NCI-H1417 (cell line): ENCODE measurements at places on chromosomes 7 and 10.

- DNase-seq = no peak
These were observed 68.1 kb upstream of the CDK6 start for GRCh38 chr7:92904244-92905131.

GRCh38 chr7:20194343-20194995 is 22.7 kb downstream of the MACC1 start:
- DNase-seq = no peak

DNA sequence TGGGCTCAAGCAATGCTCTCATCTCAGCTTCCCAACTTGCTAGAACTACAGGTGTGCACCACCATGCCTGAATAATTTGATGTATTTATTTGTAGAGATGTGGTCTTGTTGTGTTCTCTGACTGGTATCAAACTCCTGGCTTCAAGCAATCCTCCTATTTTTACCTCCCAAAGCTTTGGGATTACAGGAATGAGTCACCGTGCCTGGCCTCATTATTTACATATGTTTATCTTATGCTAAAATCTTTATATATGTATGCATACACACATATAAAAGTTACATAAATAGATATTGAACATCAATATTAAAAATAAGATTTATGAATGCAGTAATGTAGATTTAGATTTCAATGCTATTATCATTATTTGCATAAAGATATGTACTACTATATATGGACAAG is 1634.5 kb upstream of the LRRTM3 start:
- DNase-seq = no peak

DNA sequence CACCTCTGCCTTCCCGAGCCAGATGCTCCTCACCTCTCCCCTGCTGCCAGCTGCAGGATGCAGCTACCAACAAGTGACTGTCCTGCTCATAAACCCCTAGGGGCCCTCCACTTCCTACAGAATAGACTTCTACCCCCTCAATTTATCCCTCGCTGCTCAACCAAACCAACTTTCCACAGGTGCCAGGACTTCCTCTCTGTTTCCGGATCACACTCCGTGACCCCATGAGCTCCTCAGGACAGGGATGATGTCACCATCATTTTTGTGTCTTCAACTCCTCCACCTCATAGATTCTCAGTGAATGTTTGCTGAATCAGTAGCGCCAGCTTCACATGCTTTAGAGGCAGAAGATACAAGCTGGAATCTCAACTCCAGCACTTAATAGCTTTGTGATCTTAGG is 25.8 kb upstream of the ADRB1 start:
- DNase-seq = no peak

DNA sequence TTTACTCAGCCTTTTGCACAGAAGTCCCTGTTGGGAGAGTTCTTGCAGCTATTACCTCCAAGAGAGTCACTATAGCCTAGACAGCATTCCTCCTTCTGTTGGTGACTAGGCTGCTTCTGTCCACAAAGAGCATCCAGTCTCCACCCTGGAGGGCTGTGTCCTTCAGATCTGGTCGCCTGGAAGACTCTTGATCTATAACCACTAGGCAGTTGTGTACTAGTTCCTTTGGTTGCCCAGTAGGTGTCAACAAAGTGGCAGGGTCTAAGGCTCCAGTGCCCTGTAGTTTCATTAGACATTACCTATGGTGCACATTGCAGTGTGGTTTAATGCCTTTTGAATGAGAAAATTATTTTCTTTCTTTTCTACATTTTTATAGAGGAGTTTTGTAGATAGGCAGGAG is 11.3 kb upstream of the AKR1C2 start:
- DNase-seq = no peak

- no peak for DNase-seq
These were observed 72.4 kb upstream of the C1GALT1 start for GRCh38 chr7:7109934-7110333.

GRCh38 chr10:61835069-61835945 is 66.2 kb upstream of the ARID5B start:
- no peak for DNase-seq

GRCh38 chr7:4603843-4604231 is 78.3 kb upstream of the FOXK1 start:
- no peak for DNase-seq

DNA sequence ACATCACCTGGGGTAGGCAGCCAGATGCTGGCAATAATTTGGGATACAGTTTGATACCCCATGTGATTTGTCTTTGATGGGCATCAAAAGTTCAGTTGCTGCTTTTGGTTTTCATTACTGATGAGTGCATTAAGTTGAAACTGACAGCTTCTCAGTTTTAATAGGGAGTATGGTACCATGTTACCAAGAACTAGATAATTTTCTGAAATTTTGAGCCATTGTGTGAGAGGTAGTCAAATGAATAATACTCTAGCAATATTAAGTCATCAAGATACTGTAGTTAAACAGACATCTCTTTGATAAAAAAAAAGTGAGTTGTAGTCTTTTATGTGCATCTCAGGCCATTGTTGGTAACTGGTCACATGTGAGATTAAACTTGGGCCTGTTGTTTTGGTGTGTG is 71.5 kb downstream of the ST7 start:
- DNase-seq = no peak

GRCh38 chr10:6395606-6396005 is 184.5 kb downstream of the PRKCQ start:
- DNase-seq = no peak

DNA sequence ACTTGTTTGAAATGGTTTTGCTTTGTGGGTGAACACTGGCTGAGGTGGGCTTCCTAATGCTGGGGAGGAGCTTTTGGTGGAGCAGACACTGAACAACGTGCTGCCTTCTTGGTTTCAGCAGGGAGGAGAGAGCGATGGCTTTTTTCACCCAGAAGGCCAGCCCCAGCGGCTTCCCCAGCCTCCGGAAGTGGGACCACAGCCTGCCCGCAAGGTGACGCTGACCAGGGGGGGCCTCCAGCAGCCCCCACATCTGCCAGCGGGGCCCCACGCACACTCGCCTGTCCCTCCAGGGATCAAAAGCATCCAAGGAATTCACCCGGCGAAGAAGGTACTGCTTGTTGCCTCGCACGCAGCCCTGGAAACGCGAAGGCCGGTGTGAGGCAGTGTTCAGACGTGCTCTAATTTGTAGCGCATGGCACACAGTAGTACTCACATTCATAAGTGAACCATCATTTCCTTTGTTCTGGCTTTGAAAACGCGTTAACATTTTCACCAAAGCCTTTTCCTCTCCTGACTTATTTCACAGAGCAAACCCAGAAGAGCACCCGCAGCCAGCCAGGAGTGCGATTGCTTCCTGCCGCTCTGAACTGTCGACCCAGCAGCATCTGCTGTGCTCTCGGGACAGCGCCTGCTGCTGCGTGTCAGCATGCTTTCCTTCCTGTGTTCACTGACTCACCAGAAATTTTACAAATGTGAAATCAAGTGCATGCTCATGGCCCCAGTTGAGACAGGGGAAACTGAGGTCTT is 48.4 kb downstream of the SHH start:
- no peak for DNase-seq

GRCh38 chr7:14501436-14501835 is 401.1 kb downstream of the DGKB start:
- no peak for DNase-seq

DNA sequence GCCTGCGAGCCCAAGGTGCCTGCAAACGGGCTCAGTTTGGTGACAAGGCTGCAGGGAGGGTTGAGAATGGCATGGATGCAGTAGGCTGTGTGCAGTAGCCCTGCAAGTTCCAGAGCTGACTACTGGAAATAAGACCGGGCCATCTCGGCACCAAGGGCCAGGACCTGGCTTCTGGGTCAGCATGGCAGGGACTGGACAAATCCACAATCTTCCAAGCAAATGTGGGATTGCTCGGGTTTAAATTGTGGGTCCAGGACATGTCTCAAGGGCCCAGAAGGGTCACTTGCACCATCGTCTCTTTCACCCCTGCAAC is 78.0 kb downstream of the GPR26 start:
- no peak for DNase-seq

- DNase-seq = no peak
These were observed 99.6 kb upstream of the ANLN start for GRCh38 chr7:36289833-36290661.

GRCh38 chr10:4532467-4532866 is 293.5 kb upstream of the AKR1E2 start:
- no peak for DNase-seq

DNA sequence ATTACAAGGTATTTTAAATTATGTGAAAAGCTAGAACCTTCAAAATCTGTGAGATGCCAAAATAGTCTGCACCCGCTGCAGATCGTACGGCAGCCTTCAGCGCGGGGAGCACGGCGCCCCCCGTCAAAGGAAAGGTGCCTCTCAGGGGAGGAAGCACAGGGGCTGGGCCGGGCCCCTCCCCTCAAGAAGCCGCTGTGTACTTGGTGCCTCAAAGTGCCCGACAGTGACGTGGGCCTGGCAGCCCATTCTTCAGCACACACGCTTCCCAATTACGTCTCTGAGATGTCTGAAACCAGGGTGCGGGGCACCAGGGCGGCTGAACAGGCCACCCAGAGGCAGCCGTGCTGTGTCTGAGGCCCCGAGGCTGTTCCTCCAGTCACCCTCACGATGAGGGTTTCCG is 116.1 kb downstream of the INPP5A start:
- DNase-seq = no peak

DNA sequence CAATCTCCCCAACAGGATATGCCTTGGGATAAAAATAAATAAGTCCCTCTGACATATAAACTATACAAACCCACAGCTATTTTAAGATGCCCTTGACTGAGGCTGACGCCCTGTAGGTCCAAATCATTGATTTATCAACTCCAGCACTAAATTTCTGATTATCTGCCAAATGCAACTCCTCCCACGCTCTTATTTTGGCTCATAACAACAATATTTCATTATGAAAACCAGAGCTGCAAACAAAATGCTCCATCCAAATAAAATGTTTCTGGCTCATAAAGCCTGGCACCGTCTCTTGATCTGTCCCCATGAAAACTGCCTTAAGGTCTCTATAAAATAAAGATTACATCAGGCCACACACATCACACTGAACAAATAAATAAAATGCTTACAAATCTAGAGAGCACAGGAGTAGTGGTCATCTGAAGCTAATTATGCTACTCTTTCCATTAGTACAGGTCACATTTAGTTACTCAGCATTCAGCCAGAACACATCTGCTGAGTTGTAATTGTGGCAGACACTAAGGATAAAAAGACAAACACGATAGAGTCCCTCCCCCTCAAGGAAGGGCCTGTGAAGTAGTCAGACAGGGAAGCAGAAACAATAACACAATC is 28.8 kb downstream of the CACUL1 start:
- no peak for DNase-seq

- DNase-seq = no peak
These were observed 67.2 kb downstream of the RAMP3 start for GRCh38 chr7:45224832-45225231.

- no peak for DNase-seq
These were observed 23.1 kb upstream of the SAR1A start for GRCh38 chr10:70193391-70193844.

- no peak for DNase-seq
These were observed 115.9 kb upstream of the EEPD1 start for GRCh38 chr7:36037121-36037662.

DNA sequence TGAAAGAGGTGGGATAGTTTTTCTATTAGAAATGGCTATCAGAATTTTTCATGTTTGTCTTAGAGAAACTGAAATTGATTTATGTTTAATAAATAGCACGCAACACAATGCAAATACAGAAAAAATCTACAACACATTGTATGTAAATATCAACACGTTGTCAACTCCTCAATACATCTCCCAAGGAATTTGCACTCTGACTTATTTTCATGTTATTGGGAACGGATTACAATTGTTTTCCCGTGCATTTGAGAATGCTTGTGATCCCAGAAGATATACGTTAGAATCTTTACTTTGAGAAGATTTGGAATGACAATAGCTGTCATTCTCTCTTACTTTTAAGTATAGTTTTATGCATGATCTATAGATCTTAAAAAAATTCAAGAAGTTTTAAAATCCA is 313.8 kb upstream of the AKR1E2 start:
- no peak for DNase-seq

DNA sequence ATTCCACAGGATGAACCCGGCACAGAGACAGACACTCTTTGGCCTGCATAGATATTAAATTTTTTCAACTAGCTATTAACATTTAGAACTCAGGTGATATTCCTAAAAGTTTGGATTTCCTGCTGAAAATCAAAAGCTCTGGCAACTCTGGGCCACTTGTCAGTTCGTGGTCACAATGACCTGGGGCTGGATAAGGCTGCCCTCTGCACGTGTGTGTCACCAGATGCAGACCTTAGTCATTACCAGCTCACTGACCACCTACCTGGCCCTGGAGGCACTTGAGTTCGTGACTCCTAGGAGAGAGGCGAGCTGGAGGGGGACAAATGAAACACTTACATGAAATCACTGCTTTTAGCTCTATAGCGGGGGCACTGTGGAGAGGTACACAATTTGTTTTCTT is 126.5 kb downstream of the HIPK2 start:
- DNase-seq = peak; percentile 68

DNA sequence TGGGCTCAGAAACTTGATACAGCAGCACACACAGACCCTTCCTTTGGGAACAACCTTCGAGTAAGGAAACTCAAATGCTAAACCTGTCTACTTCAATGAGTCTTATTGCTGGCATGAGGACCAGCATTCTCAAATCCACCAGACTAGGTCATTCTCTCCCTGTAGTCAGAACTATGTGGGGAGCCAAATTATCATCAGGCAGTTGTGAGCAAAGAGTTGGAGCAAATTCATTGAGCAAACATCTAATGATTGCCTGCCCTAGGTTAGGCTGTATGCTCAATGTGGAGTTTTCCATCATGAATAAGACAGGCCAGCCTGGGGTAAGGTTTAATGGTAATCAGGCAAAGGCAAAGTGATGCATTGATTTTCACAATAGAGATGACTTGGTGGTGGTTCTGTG is 3.6 kb downstream of the EPDR1 start:
- DNase-seq = no peak

DNA sequence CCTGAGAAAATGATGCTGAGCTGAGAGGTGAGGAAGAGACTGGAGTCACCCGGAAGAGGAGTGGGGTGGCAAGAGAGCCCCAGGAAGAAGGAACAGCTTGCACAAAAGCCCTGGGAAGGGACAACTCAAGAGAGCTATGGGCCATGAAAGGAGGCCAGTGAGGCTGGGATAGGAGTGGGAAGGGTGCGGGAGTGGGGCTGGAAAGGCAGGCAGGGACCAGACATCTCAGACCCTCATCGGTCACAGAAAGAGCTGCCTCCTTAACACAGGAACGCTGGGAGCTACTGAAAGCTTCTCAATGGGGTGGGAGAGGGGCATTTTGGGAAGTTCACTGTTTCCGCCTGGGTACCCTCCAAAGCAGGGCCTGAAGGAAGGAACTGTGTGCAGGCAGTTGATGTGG is 122.0 kb upstream of the UNC5B start:
- no peak for DNase-seq

GRCh38 chr7:54615-55014 is 137.8 kb upstream of the FAM20C start:
- no peak for DNase-seq
